ENCODE measurements at places on chromosomes 13 and 19. TPM values are rescaled to one million over a fixed set of nuclear protein-coding genes. Genes with fewer than 3 reads are reported as not detected.

DNA sequence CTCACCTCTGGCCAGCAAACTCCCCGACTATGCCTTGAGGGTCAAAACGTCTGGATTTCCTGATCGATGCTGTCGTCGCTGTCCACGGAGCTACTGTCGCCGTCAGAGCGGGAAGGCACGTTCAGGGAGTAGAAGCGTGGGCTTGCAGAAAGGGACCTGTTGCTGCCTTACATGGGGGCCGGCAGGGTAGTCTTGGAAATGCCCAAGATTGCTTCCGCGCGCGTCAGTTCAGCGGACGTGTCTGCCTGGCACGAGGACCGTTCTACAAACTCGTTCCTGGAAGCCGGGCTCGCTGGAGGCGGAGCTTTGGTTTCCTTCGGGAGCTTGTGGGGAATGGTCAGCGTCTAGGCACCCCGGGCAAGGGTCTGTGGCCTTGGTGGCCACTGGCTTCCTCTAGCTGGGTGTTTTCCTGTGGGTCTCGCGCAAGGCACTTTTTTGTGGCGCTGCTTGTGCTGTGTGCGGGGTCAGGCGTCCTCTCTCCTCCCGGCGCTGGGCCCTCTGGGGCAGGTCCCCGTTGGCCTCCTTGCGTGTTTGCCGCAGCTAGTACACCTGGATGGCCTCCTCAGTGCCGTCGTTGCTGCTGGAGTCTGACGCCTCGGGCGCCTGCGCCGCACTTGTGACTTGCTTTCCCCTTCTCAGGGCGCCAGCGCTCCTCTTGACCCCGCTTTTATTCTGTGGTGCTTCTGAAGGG is 15.4 kb downstream of the RB1 start:
- H3K27ac ChIP-seq: peak overlapping the region; percentile 26
- no peaks in the 10 kb centered on the region for H3K36me3 ChIP-seq
- no peaks in the 10 kb centered on the region for H3K4me1 ChIP-seq
- no peak for DNase-seq
- no peaks in the 10 kb centered on the region for H3K27me3 ChIP-seq
- peak overlapping the region; percentile 36 for H3K4me3 ChIP-seq

The INAFM1 gene
- polyA plus RNA-seq: 1.8 TPM

The PDE4A gene
- polyA plus RNA-seq: 0.81 TPM

DNA sequence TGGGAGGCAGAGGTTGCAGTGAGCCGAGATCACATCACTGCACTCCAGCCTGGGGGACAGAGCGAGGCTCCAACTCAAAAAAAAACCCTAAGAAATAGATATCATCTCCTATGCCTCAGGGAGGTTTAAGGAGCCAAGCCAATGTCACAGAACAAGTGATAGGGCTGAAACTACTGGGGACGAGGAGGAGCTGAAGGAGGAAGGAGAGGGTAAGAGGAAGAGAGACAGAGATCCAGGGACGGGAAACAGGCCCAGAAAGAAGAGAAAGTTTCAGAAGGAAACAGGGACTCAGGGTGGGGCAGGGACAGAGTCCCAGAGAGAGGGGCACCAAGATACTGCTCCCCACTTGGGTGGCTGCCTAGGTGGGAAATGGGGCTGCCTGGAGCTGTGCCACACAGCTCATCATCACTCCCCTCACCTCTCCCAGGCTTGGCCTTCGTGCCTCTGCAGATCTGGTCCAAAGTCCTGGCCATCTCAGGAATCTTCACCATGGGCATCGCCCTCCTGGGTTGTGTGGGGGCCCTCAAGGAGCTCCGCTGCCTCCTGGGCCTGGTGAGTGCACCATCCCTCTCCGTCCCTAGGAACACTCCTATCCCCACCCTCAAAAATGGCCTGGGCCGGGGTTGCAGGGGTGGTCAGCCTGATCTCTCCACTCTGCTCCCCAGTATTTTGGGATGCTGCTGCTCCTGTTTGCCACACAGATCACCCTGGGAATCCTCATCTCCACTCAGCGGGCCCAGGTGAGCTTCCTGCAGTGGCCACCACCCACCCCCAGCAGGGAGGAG is 1.5 kb downstream of the CD37 start:
- no peaks in the 10 kb centered on the region for H3K27me3 ChIP-seq
- peak overlapping the region; percentile 38 for H3K27ac ChIP-seq
- H3K4me3 ChIP-seq: peak overlapping the region; percentile 82
- H3K4me1 ChIP-seq: peaks cover 68% of the 10 kb centered on the region
- H3K36me3 ChIP-seq: peaks cover 7% of the 10 kb centered on the region

Data from CD4-positive, alpha-beta memory T cell (primary cell).